H9 (cell line): ENCODE measurements at places on chromosomes 4 and X. TPM values are rescaled to one million over a fixed set of nuclear protein-coding genes. Genes with fewer than 3 reads are reported as not detected.
A peak's percentile ranks its signal among the peaks of the same experiment; 100 is the strongest.

DNA sequence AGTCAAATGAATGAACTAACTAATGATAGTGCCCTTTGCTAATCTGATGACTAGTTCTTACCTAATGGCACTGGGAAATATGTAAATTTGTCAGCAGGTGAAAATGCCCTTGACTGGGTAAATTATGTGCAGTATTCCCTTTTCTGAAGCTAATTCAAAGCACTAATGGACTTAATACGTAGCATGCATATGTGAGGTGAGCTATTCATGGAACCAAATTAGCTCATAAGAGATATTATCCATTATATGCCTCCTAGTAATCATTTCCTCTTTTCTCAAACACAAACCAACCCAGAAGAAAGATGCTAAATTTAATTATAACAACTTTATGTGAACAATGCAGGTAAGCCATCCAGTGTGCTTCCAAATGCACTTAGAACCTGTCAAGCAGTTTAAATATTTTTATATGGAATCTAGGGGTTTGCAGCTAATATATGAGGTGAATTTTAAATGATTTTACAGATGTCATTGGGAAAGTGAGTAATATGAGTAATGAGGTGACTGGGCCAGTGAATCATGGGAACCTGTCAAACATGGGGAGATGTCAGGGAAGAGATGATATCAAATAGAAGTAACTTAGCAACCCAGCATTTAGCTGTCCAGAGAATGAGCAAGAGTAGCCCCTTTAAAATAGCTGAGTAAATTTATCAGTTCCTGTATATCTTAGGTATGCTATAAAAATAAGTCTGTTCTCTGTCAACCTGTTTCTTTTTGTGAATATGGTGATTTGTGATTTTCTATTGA is 315.0 kb downstream of the AFF2 start:
- H3K4me3 ChIP-seq, result no peak overlapping the region
- DNase-seq, result no peak
- H3K27ac ChIP-seq, result no peak overlapping the region

Gene BLOC1S4
- 14.3 and 14.9 TPM in 2 replicates for total RNA-seq

- no peak overlapping the region for H3K27ac ChIP-seq
- peak; percentile 80 for DNase-seq
- H3K27me3 ChIP-seq, result peaks cover 13% of the 10 kb centered on the region
- peaks cover 5% of the 10 kb centered on the region; the same call in 1 of the 2 replicates for H3K36me3 ChIP-seq
Measured at GRCh38 chrX:68846536-68846935, 17.7 kb downstream of the EFNB1 start.

DNA sequence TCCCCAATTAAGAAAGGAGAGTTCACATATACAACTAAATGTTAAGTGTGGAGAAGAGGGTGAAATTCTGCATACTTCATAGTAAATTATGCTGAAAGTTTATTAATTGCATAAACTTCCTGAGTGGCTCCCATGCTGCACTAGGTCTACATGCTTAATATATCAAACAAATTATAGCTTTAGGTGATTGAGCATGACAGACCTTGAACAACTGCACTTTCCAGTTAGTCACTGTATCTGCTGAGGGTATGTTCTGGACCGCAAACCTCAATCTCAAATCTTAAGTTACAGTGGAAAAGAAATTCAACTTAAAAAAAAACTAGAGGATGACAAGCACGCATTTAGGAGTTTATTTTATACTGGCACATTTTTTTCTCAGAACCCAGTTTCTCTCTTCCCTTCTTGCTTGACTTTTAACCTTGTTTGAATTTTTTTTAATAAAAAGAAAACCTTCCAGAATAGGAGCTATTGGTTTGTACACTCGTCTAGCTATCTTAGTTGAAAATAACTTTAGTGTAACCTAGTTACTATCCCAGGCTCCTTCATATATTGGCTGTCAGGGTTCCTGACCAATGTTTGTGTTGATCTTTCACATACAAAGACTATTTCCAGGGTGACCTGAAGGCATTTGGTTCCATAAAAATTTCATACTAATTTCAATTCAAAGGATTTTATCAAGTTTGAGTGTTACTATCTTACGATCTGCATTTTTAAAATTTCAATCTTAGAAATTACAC is 10.2 kb upstream of the FAM120C start:
- no peaks in the 10 kb centered on the region for H3K27me3 ChIP-seq
- DNase-seq, result no peak
- no peaks in the 10 kb centered on the region for H3K4me1 ChIP-seq
- no peaks in the 10 kb centered on the region; the same call in 1 of the 3 replicates for H3K36me3 ChIP-seq

- no peaks in the 10 kb centered on the region for H3K4me1 ChIP-seq
- no peak overlapping the region for H3K27ac ChIP-seq
- DNase-seq, result no peak
- no peak overlapping the region for H3K4me3 ChIP-seq
- H3K27me3 ChIP-seq, result no peaks in the 10 kb centered on the region
Measured at GRCh38 chrX:97096385-97096784, 212.7 kb downstream of the RPA4 start.

- no peaks in the 10 kb centered on the region for H3K36me3 ChIP-seq
- no peak overlapping the region for H3K27ac ChIP-seq
- H3K4me1 ChIP-seq, result no peaks in the 10 kb centered on the region
- H3K4me3 ChIP-seq, result no peak overlapping the region
- DNase-seq, result no peak
Measured at GRCh38 chr4:132934911-132935310, 214.2 kb upstream of the PCDH10 start.
